ENCODE measurements at places on chromosomes 4 and X.

- DNase-seq: no peak
These were observed 49.5 kb downstream of the ING2 start for GRCh38 chr4:183554346-183554686.

DNA sequence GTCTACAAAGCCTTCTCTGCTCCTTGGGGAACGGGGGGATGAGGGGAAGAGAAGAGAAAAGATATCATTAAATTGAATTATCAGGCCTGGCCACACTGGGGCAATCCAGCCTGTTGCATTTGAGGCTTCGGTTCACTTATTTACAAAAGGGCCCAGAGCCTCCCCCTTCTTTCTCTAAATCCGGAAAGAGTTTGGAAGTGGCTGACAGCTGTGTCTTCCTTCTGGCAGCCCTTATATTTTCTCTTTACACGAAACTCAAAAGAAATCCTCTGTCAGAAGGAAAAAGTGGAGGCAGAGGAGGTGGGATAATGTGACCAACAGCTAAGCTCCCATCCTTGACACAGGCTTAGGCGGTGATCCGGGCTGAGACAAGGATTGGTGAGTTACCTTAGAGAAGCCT lies 158.3 kb upstream of the TAPT1 start:
- no peak for DNase-seq

DNA sequence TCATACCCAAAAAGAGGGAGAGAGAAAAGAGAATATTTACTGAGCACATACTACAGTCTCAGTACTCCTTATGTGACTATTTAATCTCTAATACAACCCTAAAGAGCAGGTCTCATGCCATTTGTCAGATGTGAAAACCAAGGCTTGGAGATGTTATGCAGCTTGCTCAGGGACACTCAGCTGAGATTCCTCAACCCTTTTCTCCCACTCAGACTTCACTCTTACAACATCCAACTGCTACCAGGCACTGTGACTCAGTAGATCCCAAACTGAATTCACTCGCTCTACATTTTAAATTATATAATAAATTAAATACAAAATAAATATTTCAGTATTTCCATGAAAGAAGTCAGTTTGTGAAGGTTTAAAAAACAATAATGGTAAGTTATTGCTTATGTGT lies 53.7 kb downstream of the TSPAN5 start:
- no peak for DNase-seq

DNA sequence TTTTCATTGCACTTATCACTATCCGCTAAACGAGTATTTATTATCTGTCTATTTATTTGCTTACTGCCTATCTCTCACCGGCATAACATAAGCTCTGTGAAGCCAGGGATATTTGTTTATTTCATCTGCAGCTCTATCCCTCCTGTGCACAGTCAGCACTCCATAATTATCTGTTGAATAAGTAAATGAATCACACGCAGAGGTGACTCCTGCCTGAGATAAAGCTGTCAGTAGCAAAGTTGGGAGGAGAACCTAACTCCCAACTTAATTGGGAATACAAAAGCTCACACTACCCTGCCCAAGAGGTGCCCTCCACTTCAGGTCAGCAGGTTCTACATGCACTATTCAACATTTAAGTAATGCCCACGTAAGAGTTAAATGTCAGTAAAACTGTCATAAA lies 85.7 kb downstream of the CORIN start:
- DNase-seq: no peak

DNA sequence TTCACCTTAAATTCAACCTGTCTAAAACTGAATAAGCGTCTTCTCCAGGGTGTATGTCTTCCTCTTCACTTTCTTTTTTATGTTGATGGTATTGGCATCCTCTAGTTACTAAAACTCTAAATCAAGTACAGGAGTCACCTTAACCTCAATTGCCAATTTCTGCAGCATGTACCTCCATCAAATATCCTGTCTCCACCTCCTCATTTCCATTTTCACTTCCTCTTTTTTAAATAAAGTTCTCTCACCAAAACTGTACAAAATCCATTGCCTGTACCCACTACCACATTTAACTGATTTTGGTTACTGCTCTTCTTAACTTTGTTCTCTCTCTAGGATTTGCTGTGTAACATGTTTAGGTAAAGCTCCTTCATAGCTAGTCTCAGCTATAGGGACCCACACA lies 9.2 kb upstream of the NPFFR2 start:
- DNase-seq: no peak

DNA sequence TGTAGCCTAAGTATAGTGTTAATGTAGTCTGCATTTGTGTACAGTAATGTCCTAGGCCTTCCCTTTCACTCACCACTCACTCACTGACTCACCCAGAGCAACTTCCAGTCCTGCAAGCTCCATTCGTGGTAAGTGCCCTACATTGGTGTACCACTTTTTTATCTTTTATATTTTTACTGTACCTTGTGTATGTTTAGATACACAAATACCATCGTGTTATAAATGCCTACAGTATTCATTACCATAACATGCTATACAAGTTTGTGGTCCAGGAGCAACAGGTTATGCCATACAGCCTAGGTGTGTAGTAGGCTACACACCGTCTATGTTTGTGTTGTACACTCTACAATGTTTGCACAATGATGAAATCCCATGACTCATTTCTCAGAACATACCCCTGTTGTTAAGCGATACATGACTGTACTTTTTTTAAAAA lies 15.4 kb downstream of the TSPAN5 start:
- DNase-seq: no peak

- no peak for DNase-seq
These were observed 9.6 kb downstream of the SLC25A5 start for GRCh38 chrX:119477812-119478232.

DNA sequence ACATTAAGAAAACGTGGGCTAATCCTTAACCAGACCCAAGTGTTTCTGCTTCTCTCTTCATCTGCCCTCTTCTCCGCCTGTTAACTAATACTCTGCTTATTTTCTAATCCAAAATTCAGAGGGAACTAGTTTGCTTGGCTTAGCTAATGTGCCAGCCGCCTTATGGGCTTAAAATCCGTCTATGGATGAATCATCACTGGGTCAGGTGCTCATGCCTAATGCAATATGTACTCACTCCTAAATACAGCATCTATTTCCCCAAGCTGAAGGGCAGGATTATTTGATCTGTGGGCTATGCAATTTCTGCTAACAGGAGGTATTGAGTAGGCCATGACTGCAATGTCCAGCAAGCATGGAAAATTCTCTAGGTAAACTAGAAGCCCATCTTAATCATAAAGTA lies 12.4 kb downstream of the DYNLT3 start:
- DNase-seq: peak; percentile 18

- no peak for DNase-seq
These were observed 7.0 kb downstream of the AMMECR1 start for GRCh38 chrX:110310896-110311295.

DNA sequence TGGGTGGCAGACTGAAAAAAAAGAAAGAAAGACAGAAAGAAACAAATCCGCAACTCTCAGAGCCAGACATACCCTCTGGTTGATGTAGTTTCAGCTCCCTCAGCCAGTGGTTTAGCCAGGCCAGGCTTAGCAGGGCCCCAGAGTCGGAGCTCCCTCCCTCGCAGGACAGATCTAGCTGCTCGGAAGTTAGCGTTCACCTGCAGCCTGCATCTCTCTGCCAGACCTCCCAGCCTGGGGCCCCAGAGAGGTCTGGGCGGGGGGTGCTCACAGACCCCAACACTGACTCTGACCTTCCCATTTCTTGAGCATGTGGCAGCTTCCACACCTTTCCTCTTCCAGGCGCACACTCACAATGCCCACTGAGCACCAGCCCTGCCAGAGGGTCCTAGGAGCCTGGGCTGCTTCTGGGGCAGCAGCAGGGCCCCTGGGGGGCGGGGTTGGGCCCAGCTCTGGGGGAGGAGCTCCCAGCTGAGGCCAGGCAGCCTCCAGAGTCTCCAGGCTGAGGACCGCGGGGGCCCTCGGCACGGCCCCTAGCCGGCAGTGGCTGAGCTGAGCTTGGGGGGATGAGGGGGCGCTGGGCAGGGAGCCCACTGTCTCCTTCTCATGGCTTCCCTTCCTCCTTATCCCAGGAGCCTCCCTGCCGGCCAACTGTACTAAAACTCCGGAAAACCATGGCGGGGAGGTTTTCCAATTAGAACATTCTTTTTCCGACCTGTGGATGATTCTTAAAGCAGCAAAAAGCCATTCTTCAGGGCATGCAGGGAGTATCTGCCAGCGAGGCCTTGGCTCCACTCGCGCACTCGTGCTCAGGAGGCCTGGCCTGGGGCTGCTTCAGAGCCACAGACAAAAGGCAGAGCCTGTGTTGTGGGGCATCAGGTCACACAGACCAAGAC lies 4.6 kb upstream of the ZNF185 start:
- no peak for DNase-seq

- no peak for DNase-seq
These were observed 3.2 kb downstream of the HTRA3 start for GRCh38 chr4:8272472-8273428.

DNA sequence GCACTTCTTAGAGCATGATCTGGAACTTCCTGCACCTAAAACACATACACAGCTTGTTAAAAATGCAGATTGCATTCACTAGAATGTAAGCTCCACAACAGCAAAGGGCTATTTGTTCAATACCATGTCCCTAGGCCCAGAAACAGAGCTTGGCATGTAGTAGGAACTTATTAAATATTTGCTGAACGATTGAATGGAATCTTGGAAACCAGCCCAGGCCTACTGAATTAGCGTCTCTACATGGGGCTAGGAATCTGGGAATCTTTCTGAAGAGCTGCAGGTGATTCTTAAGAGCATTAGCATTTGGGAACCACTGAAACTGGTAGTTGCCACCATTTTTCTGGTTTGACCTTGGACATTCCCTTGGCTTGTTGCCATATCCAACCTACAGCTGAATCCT lies 234.1 kb downstream of the STIM2 start:
- DNase-seq: no peak

- DNase-seq: no peak
These were observed 39.6 kb upstream of the BBS12 start for GRCh38 chr4:122692641-122693520.

GRCh38 chr4:152959080-152959479 lies 23.0 kb downstream of the FHDC1 start:
- no peak for DNase-seq

DNA sequence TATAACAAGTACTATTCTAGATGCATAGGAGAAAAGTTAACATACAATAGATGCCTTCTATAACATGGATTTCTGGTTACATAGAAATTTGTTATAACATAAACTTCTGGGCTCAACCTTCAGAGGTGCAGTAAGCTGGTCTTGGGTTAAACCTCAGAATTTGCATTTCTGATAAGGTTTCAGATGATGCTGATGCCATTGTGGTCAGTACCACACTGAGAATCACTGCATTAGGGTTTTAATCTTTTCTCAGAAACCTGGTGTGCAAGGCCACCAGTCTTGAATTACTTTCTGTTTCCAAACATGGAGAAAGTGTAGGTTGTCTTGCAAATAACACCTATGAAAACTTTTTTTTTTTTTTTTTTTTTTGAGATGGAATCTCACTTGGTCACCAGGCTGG lies 146.2 kb downstream of the SPOCK3 start:
- no peak for DNase-seq

DNA sequence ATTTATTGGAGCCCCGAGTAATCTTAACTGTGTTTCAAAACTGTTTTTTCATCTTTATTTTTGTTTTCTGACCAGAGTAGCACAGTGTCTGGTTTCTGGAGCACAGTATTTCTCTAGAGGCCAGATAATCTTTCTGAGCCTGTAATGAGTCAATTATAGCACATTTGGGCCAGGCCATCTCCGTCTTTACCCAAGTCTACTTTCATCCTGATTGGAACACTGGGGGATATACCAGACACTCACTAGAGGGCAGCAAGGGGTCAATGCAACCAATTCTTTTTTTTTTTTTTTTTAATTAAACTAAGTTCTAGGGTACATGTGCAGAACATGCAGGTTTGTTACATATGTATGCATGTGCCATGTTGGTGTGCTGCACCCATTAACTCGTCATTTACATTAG lies 282.0 kb downstream of the ARHGAP24 start:
- no peak for DNase-seq

DNA sequence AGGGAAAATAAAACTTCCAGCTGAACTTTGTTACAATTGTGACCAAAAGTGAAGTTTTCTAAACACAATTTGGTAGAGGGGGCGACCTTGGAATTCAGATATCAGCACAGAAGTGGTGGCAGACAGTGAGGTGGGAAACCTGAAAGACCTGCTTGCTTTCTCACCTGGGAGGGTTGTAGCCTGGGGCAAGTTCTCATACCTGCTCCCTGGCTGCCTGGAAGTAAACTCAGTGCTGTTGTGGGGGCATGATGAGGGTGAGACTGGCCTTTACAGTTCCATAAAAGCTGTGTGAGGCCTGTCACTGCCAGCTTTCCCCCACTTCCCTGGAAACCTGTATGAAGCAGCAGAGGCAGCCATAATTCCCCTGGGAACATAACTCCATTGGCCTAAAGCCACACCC lies 1180.2 kb downstream of the FAM133A start:
- DNase-seq: no peak

- no peak for DNase-seq
These were observed 13.6 kb downstream of the PDCL2 start for GRCh38 chr4:55578341-55579010.

GRCh38 chrX:23515028-23515427 lies 152.3 kb upstream of the PRDX4 start:
- DNase-seq: no peak

DNA sequence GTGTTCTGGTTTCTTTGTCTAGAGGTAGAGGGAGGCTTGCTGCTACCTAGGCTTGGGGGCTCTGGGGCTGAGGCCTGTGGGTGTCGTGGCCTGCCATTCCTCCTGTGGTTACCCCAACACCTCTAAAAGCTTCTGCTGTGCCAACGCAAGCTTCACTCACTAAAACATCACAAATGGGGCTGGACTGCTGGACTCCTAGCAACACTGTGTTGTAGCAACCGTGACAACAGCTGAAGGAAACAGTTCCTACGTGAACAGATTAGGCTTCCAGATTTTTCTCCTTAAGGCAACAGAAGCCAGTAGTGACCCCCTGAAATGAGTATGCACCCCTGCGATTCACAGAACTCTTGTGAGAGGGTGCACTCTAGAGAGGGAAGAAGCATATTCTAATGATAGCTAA lies 138.3 kb upstream of the TEX13D start:
- DNase-seq: no peak

DNA sequence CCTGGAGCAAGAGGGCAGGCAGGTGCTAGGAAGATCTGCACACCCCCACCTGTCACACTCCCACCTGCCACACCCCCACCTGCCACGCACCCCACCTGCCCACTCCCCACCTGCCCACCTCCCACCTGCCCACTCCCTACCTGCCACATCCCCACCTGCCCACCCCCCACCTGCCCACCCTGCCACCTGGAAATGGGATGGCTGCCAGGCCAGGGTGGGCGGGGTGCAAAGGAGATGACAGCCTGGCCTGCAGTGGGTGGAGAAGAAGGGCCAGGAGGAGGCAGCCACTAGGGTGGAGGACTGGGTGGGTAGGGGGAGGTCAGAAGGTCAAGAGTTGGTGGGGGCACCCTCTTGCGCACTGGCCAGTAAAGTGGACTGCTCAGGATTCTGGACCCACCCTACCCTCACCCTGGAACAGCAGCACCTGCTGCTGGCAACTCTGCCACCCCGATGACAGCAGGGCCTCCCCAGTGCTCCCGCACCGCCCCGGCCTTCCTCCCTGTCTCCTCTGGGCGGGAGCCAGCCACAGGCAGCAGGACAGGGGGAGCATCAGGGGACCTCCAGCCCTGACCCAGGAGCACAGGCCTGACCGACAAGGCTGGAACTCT lies 66.8 kb upstream of the NKX1-1 start:
- DNase-seq: no peak

GRCh38 chr4:2277956-2278355 lies 16.0 kb upstream of the MXD4 start:
- no peak for DNase-seq
